T-helper 2 cell (primary cell): ENCODE measurements at places on chromosomes 3 and 15.

- no peak for DNase-seq
Measured at GRCh38 chr15:32750979-32751378, 33.2 kb downstream of the GREM1 start.

- no peak for DNase-seq
Measured at GRCh38 chr15:66850996-66851310, 148.9 kb downstream of the SMAD6 start.

DNA sequence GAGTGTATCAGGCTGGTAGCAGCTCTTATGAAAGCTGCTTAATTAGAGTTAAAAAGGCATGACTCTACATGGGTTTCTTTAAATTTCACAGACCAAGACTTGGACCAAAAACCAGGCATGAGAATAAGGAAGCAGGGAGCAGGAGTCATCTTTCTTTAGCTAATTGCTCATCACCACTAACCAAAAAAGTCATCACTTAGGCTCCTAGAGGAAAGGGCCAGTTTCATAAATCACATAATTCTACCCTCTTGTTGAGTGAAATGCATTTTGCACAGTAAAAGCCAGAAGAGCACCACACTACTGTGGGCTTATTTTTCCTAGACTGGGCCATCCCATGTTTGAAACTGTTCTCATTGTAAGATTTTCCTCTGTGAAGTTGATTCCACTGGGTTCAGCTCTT, 175.6 kb downstream of the GREM1 start:
- no peak for DNase-seq

DNA sequence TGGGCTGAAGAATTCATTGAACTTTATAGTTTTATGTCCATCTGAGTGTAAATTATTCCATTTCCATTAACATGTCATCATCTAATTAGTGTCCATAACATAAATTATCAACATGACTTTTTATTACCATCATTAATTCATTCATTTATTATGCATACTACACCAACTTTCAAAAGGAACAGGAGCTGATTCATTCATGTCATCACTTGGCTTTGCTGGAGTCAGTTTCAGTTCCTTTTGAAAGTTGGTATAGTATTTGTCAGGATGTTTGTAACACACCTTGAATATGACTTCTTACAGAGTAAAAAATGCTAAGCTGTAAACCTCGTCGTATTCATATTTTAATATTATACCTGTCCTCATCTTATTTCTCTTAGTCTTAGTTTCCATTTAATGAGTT, 298.0 kb upstream of the RBMS3 start:
- no peak for DNase-seq

GRCh38 chr15:44501768-44502366, 35.1 kb upstream of the EIF3J start:
- peak; percentile 63 for DNase-seq

DNA sequence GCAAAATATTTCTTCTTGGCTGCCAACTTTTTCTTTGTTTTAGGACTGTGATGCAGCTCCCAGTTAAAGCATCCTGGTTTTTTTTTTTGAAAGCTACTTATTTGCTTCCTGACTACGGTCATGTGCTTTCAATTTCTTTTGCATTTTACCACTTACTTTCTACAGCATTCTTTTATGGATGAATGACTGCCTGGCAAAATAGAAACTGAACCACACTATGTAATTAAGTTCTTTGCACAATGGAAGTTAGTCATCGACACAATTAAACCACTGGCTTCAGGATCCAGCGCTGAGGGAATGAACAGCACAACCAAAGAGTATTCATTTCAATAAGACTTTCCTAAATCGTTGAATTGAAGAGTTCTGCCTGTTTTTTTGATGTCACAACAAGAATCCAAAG, 82.2 kb upstream of the EPHA3 start:
- DNase-seq, result no peak
